A549 treated with ZK216348 at 1 μM for 4 hours (cell line): ENCODE measurements at places on chromosomes 2 and 18. TPM values are rescaled to one million over a fixed set of nuclear protein-coding genes. Genes with fewer than 3 reads are reported as not detected.

EMILIN1 gene
- 0.34 to 0.64 TPM (median 0.43 TPM) in 5 replicates for total RNA-seq

CYP27C1 gene
- total RNA-seq: 2.7 to 4.9 TPM (median 4.2 TPM) in 5 replicates

DCDC2C gene
- 0.77 TPM in 1 of 5 replicates, not detected in the others for total RNA-seq

SERPINB3 gene
- 0.12 to 0.19 TPM (median 0.14 TPM) in 4 of 5 replicates, not detected in the other for total RNA-seq

TRIM43 gene
- not detected in 5 replicates for total RNA-seq

CHST10 gene
- total RNA-seq: 14.7 to 15.6 TPM (median 15.4 TPM) in 5 replicates

HOXD9 gene
- 1.2 to 1.8 TPM (median 1.8 TPM) in 5 replicates for total RNA-seq

MSH6 gene
- total RNA-seq: 75.9 to 125 TPM (median 90.4 TPM) in 5 replicates

HAAO gene
- total RNA-seq: not detected in 5 replicates

SCG2 gene
- total RNA-seq: 0.86 to 1.3 TPM (median 1.2 TPM) in 5 replicates

NFATC1 gene
- 4.3 to 6.2 TPM (median 6.0 TPM) in 5 replicates for total RNA-seq

ANTXR1 gene
- 101 to 155 TPM (median 144 TPM) in 5 replicates for total RNA-seq

SERPINB11 gene
- total RNA-seq: 0.13 TPM in 1 of 5 replicates, not detected in the others

SLC40A1 gene
- 1.9 to 2.9 TPM (median 2.7 TPM) in 5 replicates for total RNA-seq

TUBA3E gene
- 0.62 to 0.97 TPM (median 0.78 TPM) in 5 replicates for total RNA-seq

C1GALT1C1L gene
- 1.6 to 2.8 TPM (median 1.9 TPM) in 5 replicates for total RNA-seq

CAB39 gene
- total RNA-seq: 31.3 to 61.2 TPM (median 55.9 TPM) in 5 replicates

ALK gene
- not detected in 5 replicates for total RNA-seq

PDCD1 gene
- not detected in 5 replicates for total RNA-seq

ZNF532 gene
- 17.5 to 26.4 TPM (median 22.4 TPM) in 5 replicates for total RNA-seq

AKAIN1 gene
- not detected in 5 replicates for total RNA-seq

CFAP221 gene
- total RNA-seq: 0.20 to 0.64 TPM (median 0.35 TPM) in 5 replicates

CD207 gene
- not detected in 5 replicates for total RNA-seq

C2orf92 gene
- 0.54 to 1.1 TPM (median 0.66 TPM) in 5 replicates for total RNA-seq

L3MBTL4 gene
- not detected in 5 replicates for total RNA-seq

TMEM169 gene
- 0.25 to 0.66 TPM (median 0.42 TPM) in 5 replicates for total RNA-seq

SLC11A1 gene
- 0.16 to 0.66 TPM (median 0.16 TPM) in 5 replicates for total RNA-seq

PRKAG3 gene
- not detected in 5 replicates for total RNA-seq

NPC1 gene
- total RNA-seq: 82.1 to 131 TPM (median 115 TPM) in 5 replicates

TUBA4B gene
- total RNA-seq: 0.26 to 0.33 TPM (median 0.27 TPM) in 3 of 5 replicates, not detected in the others

RAPGEF4 gene
- 0.20 to 0.27 TPM (median 0.25 TPM) in 4 of 5 replicates, not detected in the other for total RNA-seq
